ENCODE measurements at places on chromosomes 6 and 20.

GRCh38 chr6:25250878-25251277, 28.3 kb upstream of the CARMIL1 start:
- DNase-seq: no peak

DNA sequence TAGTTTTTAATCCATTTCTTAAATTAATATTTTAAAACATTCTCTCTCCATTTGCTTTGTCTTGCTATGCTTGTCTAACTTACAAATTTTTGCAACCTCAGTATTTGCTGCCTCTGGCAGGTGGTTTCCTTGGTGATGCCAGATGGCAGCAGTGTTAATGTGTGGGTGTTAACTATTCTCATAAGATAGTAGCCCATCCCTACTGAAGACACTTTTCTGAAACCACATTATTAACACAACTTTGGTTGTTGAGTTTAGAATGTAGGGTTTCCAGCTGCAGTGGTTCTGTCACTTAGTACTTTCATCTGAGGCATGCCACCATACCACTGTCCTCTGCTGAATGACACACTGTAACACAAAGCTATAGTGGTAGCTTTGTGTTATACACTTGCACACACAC, 75.1 kb downstream of the MYO6 start:
- DNase-seq: peak; percentile 19

- DNase-seq: no peak
These were observed 610.5 kb downstream of the TFAP2B start for GRCh38 chr6:51429017-51429712.

GRCh38 chr6:46538800-46539480, 47.7 kb upstream of the RCAN2 start:
- no peak for DNase-seq

DNA sequence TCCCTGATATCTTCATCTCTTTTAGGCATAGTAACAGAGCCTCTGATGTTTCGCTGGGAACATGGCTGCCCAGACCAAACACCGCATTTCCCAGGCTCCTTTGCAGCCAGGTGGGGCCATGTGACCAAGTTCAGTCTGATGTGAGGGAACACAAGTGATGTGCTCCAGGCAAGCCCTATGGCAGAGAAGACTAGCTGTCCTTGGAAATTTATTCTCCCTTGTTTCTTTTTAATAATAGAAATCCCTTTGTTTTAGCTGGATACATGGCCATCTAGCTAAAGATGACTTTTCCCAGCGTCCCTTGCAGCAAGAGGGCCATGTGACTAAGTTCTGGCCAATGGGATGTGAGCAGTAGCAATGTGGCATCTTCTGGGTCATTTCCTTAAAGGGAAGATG, 30.8 kb downstream of the SLC2A10 start:
- no peak for DNase-seq

DNA sequence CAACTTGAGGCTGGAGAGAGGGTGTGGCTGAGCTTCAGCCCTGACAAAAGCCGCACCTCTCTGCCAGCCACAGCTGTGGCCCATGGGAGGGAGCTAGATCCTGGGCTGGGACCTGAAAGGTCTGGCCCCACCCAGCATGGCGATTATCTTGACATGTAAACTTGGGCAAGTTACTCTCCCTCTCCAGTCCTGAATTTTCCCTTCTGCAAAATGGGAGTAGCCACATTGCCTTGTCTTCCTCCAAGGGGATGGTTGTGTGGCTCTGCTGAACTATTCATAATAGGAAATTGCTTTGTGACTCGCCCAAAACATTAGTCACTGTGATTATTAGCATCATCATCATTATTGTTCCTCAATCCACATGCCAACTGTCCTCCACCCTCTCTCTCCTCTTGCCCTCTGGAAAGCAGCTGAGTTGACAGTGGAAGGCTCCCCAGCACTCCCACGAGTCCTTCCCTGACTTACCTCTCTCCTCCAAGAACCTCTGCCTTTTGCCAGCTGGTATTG, 23.0 kb upstream of the RBPJL start:
- DNase-seq: no peak
